ENCODE measurements at places on chromosomes 7 and 10. TPM values are rescaled to one million over a fixed set of nuclear protein-coding genes. Genes with fewer than 3 reads are reported as not detected.

The C10orf71 gene
- total RNA-seq: 4.7 TPM

The TDRD1 gene
- total RNA-seq: 0.52 TPM

The DNAH11 gene
- total RNA-seq: under 0.01 TPM

The SPDYE6 gene
- not detected for total RNA-seq

The PLCE1 gene
- total RNA-seq: 29.2 TPM

The IQUB gene
- 0.52 TPM for total RNA-seq

The ADAP1 gene
- 1.0 TPM for total RNA-seq

The CCDC172 gene
- not detected for total RNA-seq

The TMEM229A gene
- total RNA-seq: not detected

The SOSTDC1 gene
- total RNA-seq: 8.4 TPM

The IFIT1 gene
- total RNA-seq: 34.4 TPM

The ACTL6B gene
- total RNA-seq: not detected
